ENCODE measurements at places on chromosomes 2 and 18.

DNA sequence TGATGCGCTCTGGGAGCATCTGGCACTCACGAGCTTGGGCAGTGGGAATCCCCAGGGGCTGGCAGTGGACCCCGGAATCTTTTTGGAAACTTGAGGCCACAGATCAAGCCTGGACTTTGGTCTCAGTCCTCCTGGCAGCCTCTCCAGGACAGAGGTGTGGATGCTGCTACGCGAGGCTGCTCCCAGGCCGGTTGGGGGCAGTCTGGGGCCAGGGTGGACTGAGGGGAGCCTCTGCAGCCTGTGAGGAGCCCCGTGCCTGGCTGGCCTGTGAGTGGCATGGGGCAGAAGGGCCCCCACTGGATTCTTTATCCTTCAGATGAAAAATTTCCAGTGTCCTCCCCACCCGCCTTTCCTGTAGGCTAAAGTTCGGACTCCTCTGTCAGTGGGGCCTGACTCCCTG lies 12.7 kb upstream of the DES start:
- DNase-seq: no peak

DNA sequence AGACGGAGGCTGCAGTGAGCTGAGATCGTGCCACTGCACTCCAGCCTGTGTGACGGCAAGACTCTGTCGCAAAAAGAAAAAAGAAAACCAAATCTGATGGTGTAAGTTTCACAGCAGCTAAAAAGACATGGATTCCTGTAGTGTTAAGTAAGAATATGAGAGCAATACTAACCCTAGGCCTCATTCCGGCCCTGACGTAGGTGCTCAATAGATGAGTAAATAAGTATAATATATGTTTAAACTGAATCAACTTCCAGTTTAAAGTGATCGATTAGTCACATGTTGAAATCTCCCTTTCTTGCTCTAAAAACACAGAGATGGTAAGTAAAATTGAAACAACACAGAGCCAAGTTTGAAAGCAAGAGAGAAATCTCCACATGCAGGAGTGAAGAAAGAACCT lies 8.0 kb downstream of the ME2 start:
- no peak for DNase-seq

DNA sequence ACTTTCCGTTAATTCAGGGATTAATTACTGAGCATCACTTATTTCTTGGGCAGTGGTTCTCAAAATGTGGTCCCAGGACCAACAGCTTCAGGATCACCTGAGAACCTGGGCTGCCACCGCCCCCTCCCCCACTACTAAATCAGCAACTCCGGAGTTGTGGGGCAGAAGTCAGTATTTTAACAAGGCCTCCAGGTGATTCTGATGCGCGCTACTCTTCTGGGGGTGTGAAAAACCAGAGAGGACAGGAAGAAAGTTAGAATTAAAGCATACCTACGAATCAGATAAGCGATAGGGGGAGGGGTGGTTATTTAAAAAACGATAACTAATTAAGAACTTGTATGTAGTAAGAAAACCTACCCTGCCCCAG lies 319 bp downstream of the ZSCAN30 start:
- DNase-seq: no peak

GRCh38 chr2:112582314-112582746 lies 2.1 kb upstream of the CHCHD5 start:
- DNase-seq: peak; percentile 43

DNA sequence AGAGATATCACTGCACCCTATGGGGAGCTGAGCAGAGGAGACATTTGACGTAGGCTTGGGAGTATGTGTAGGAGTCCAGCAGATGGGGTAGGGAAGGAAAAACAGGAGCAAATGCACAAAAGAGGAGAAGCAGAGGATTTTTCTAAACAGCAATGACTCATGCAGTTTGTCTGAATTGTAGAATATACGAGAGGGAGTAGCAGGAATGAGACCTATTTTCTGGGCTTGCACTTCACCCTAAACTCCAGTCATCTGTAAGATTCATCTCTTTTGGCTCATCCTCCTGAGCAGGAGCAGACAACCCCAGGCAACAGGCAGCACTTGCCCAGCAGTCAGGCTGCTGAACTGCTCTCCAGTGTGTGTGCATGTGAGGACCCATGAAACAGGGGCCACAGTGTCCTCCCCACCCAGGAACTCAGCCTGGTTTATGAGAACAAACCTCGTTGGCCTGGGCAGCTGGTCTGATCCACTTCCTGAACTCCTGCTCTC lies 100.2 kb upstream of the CDC42EP3 start:
- no peak for DNase-seq
